ENCODE measurements at places on chromosomes 2 and 18. TPM values are rescaled to one million over a fixed set of nuclear protein-coding genes. Genes with fewer than 3 reads are reported as not detected.

DNA sequence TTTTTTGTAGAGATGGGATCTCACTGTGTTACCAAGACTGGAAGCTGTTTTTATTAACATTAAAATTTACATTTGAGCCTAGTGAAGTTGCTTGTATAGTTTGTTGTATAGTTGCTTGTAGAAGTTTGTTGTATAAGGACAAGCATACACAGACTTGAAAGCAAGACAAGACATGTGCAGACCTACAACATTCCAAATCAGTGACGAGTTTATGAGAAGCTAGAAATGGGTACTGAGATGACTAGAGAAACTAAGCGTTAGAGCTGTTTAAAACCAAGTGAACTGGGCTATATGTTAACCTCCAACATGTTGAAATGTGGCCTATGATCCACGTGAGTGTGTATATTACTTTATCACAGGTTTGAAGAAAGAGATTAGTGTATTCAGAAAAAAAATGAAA, 39.1 kb downstream of the ABCB11 start:
- DNase-seq, result no peak

DNA sequence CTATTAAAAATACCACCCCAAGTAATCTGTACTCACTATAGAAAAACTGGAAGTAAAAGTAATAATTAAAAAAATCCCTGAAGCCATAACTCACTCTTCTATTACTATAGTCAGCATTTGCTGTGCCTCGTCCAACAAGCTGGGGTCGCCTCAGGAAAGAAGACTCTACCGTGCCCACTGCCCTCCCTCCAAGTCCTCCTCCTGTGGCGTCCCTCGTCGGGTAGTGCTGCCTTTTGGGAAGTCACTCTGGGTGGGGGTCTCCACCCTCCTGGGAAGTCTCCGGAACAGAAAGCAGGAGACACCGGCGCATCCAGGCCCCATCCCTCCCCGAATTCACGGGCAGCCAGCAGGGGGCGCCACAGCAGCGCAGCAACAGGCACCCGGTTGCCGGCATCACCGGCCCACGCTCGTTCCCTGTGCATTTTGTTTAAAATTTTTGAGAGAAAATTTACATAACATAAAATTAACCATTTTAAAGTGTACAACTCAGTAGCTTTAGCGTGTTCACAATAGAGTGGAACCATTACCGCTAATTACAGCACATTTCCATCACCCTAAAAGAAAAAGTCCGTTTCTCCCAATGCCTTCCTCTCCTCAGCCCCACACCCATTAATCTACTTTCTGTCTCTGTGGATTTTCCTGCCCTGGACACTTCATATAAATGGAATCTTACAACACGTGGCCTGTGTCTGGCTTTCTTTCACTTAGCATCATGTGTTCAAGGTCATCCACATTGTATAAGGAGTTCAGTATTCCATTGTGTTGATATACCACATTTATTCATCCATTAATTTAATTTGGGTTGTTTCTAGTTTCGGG, 62.2 kb downstream of the ADNP2 start:
- peak; percentile 69 for DNase-seq

- no peak for DNase-seq
Measured at GRCh38 chr18:13516855-13517254, 209.5 kb downstream of the FAM210A start.

- DNase-seq, result no peak
Measured at GRCh38 chr2:65762068-65762467, 329.7 kb upstream of the SPRED2 start.

- DNase-seq, result no peak
Measured at GRCh38 chr18:7760967-7761948, 194.1 kb downstream of the PTPRM start.

PFN4 gene
- 1.0 TPM for total RNA-seq

CKAP2L gene
- total RNA-seq, result 0.22 TPM

MOB1A gene
- 92.4 TPM for total RNA-seq

C2orf81 gene
- 2.3 TPM for total RNA-seq

Measured in thyroid gland (tissue), 4 donors.